ENCODE measurements at places on chromosomes 16 and 17. TPM values are rescaled to one million over a fixed set of nuclear protein-coding genes. Genes with fewer than 3 reads are reported as not detected.

DNA sequence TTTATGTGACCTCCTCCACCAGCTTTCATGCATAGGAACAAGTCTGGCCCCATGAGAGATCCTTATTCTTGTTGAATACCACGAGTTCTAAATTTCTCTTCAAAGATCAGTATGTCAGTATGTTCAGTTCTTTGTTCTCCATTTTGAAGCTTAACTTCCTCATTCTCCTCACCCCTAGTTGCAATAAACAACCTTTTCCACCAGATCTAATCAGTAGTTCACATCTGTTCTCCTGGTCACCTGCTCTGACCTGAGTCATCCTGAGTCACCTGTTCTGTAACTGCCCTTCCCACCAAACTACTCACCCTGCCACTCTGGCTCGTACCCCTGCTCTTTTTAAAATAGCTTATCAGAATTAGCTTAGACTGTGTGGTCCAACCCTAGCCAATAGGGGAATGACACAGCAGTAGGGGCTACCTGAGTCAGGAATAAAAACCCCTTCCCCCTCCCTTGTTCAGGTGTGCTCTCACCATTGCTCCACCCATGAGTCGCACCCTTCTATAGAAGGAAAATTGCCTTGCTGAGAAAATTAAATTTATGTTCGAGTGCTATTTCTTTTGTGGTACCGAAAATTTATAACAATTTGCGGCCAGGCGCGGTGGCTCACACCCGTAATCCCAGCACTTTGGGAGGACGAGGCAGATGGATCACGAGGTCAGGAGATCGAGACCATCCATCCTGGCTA lies 94.6 kb downstream of the EMP2 start:
- H3K36me3 ChIP-seq: no peaks in the 10 kb centered on the region
- H3K27ac ChIP-seq: no peak overlapping the region
- no peak for DNase-seq

PYDC1 gene
- total RNA-seq: not detected

OR4D1 gene
- total RNA-seq: not detected

PSMD11 gene
- total RNA-seq: 118 TPM
